ENCODE measurements at places on chromosomes 16 and 17.
A peak's percentile ranks its signal among the peaks of the same experiment; 100 is the strongest.

GRCh38 chr16:4208341-4208751, 33.5 kb downstream of the SRL start:
- DNase-seq = no peak

GRCh38 chr16:88058817-88059216, 107.6 kb downstream of the BANP start:
- DNase-seq = no peak

- no peak for DNase-seq
Measured at GRCh38 chr17:68613739-68614298, 12.7 kb upstream of the FAM20A start.

GRCh38 chr16:67542464-67542863, 13.8 kb downstream of the RIPOR1 start:
- peak; percentile 70 for DNase-seq

DNA sequence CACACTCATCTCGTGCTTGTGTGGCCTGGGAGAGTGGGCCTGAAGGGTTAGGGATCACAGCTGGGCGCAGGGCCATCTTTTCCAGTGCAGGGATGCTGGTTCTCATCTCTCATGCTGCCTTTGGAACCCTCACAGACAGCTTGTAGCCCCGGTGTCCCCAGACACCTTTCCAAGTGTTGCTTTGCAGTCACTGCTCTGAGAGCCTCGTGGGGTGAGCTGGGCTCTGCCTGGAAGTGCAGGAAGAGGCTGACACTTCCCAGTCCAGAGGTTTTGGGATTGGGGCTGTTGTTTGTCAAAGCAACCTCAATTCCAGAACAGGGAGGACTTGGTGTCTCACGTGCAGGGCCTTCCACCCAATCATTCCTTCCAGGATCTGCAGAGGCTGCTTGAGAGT, 28.2 kb downstream of the TBX4 start:
- no peak for DNase-seq

DNA sequence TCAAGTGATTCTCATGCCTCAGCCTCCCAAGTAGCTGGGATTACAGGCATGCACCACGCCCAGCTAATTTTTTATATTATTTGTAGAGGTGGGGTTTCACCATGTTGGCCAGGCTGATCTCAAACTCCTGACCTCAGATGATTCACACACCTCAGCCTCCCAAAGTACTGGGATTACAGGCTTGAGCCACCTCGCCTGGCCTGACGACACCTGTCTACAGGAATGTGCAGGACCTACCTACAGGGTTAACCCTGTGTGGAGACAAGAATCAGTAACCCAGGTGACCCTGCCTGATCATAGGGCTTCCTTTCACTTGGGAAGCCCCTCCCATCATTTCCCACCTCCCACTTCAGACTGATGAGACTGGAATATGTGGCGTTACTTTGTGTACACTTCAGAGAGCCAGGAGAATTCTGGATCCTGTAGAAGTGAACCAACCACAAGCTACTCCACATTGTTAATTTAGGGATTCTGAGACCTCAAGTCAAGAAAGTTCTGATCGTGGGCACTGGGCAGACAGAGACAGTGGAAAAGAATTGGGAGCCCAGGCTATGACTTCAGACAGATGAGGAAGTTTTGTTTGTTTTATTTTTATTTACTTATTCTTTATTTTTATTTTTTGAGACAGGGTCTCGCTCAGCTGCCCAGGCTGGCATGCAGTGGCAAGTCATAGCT, 5.7 kb upstream of the MILR1 start:
- no peak for DNase-seq

DNA sequence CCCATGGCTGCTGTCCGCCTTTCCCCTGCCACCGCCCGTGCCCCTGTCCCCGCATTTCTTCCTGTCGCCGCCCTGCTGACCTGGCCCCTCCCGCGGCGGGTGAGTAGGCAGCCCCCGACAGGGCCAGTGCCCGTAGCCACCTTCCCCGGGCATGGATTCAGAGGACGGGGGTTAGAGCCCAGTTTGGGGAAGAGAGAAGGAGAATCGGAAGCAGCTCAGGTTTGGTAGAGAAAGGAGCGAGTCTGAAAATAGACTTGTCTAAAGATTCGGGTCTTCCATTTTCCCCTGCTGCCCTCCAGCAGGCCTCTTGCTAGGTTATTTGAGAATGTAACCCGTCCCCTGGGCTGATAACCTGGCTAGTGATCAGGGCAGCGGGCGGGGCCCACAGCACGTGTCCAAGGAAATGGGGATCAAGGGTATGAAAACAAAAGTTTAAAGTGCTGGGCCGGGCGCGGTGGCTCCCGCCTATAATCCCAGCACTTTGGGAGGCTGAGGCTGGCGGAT, 7.9 kb upstream of the CLDN9 start:
- no peak for DNase-seq

DNA sequence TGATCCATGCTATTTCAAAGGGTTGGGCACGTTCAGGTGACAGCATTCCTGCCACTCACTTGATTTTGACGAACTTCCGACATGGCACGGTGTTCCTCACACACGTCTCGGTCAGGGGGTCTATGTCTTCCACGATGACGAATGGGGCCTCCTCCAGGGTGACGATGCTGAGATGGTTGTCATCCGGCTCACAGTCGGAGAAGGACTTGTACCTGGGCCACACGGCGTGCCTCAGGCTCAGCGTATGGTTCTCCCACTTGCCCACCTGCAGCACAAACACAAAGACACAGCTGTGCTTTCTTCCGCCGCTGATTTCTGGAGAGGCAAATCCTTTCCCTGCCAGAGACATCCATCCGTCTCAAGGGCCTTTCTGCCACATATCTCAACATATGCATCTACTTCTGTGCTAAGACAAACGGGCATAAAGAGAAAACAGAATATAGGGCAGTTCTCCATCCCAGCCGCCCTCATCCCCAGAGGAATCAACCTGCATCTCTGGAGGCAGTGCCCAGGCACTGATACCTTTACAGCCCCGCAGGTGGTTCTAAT, 332.5 kb downstream of the GRIN2A start:
- DNase-seq = no peak

GRCh38 chr17:66353937-66354401, 51.6 kb downstream of the PRKCA start:
- DNase-seq = no peak

DNA sequence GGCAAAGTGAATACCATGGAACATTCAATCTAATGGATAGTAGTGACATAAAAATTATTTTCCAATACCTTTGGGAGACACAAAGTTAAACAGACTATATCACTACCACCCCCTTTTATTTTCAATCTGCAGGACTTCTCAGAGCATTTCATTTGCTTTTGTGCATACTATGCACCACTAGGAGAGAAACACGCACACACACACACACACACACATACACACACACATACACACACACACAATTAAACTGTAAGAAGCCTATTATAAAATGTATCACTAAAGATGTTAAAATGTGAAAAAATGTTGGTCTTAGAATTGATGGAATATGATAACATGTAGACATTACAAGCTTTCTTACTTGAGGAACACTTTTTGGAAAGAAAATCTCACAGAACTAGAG, 331.4 kb downstream of the CA10 start:
- DNase-seq = no peak

DNA sequence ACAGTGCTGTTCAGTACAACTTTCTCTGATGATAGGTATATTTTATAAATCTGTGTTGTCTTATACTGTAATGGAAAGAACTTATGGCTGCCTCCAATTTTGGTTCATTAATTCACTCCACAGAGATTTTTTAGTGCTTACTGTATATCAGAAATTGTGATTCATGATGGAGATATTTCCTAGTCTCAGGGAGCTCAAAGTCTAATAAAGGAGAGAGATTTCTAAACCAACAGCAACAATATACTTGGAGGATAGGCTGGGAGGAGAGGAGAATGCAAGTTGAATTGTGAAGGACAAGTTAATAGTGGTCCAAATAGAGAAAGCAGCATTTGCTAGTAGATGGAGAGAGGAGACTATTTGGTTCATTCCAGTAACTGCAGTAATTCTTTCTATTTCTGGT, 63.5 kb downstream of the TANC2 start:
- no peak for DNase-seq

DNA sequence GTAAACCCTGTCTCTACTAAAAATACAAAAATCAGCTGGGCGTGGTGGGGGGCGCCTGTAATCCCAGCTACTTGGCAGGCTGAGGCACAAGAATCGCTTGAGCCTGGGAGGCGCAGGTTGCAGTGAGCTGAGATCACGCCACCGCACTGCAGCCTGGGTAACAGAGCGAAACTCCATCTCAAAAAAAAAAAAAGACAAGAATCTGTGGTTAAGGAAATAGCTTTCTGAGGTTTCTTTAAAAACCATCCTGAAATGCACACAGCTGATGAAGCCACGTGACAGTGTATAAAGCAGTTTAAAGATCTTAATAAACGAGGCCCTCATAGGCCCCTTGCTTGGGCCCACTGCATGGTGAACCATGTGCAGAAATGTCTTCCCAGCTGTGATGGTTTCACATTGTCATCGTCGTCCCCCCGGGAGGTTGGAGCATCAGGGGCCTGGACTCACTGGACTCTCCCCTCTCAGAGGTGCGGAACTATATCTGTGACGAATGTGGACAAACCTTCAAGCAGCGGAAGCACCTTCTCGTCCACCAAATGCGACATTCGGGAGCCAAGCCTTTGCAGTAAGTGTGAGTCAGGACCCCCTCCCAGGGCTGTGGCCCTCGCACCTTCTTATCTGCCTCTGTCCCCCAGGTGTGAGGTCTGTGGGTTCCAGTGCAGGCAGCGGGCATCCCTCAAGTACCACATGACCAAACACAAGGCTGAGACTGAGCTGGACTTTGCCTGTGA, 16.2 kb downstream of the ZNF276 start:
- DNase-seq = no peak

GRCh38 chr17:77497578-77497934, 356.8 kb downstream of the SEC14L1 start:
- no peak for DNase-seq

GRCh38 chr16:3578610-3579551, 1.7 kb upstream of the NLRC3 start:
- DNase-seq = no peak

DNA sequence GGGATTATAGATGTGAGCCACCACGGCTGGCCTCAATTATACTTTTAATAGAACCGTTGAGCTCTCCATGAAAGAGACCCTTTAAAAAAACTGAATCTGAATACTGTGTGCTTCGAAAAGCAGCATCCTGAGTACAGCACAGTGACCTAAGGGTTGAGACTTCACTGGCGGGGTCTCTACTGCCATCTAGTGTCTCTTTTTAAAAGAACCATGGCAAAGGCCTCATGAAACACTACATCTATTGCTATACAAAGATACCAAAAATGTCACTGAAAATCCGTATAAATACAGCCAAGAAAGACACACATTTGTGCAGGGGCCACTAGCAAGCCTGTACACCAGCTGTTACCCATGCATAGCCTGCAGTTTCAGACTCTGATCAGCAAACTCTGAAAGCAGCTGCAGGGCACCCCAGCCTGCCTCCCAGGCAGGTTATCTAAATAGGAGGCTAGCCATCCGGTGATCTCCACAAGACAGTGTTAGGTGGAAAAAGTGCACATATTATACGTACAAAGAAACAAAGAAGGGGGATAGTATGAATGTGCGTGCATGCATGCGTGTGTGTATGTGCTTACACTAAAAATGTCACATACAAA, 35.3 kb downstream of the NPLOC4 start:
- DNase-seq = peak; percentile 54

DNA sequence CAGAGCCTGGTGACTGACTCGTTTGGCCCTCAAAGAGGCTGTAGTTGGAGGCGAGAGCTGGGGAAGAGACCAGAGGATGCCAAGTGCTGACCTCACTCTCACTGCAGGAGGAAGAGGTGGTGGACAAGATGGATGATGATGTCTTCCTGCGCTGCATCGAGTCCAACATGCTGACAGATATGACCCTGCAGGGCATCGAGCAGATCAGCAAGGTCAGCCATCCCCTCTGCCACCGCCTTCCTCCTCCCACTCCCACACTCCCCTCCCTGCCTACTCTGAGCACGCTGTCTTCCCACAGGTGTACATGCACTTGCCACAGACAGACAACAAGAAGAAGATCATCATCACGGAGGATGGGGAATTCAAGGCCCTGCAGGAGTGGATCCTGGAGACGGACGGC, 26.9 kb downstream of the POLR2A start:
- no peak for DNase-seq

DNA sequence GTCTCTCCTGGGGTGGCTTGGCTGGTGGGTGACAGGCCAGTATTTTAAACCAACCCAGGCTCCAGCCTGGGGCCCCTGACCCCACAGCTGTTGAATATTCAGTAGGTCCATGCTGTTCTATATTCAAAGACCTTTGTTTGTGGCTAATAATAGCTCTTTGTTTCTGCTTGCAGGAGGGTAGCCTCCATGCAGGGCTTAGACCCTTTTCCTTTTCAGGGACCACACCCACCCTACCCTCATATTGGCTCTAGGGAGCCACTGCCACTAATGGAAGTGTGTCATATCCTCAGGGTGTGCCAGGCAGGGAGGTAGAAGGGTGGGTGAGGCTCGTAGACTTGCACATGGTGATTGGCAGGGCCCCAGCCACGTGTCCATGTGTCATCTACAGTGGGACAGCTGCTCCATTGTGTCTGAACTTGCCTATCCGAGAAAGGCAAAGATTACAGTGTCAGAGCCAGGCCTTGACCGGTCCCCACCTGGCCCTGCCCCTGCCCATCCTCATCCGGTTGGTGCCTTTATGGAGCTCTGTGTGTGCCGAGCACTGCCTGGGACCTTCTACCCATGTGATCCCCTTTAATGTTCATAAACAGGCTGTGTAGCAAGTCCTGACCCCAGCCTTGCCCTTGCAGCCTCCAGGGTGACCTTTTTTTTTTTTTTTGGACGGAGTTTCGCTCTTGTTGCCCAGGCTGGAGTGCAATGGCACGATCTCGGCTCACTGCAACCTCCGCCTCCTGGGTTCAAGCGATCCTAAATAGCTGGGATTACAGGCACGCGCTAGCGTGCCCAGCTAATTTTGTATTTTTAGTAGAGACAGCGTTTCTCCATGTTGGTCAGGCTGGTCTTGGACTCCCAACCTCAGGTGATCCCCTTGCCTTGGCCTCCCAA, 22.1 kb downstream of the TMC7 start:
- peak; percentile 47 for DNase-seq

DNA sequence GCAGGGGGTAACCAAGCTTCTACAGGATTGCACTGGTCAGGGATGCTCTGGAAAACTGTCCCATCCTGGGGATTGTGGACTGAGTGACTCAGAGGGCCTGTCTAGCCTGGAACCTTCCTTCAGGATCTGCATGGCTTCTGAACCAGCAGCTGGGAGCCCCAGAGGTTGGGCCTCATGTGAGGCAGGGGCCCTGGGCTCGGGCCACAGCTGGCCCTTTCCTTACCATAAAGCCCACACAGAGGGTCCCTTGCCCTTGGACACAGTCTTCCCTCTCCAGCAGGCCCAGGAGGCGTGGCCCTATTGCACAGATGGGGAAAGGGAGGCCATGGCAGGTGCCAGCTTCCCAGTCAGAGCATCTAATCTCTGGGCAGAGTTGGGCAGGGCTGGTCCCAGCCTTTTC, 30.5 kb downstream of the ADCY7 start:
- no peak for DNase-seq
